ENCODE measurements at places on chromosomes 12 and 14. TPM values are rescaled to one million over a fixed set of nuclear protein-coding genes. Genes with fewer than 3 reads are reported as not detected.

- no peak for DNase-seq
Measured at GRCh38 chr12:106170285-106170684, 31.5 kb upstream of the NUAK1 start.

GRCh38 chr12:96466939-96467751 is 22.2 kb upstream of the CFAP54 start:
- DNase-seq, result no peak

DNA sequence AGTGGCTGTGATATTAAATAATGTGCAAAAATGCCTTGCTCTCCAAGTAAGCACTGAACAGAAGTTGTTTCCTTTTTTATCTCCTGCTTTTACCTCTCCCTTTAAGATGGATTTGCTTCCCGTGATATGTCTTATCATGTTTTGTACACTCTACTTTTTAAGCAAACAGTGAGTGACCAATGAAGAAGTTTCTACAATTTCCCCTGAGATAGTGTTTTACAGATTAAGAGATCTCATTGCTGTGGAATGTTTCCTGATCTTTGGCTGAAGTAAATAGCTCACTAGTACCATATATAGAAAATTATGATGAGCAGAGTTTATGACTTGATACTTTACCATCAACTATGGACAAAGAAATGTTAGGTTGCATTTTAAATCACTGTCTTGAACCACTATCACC is 184.8 kb upstream of the PDE3A start:
- no peak for DNase-seq

DNA sequence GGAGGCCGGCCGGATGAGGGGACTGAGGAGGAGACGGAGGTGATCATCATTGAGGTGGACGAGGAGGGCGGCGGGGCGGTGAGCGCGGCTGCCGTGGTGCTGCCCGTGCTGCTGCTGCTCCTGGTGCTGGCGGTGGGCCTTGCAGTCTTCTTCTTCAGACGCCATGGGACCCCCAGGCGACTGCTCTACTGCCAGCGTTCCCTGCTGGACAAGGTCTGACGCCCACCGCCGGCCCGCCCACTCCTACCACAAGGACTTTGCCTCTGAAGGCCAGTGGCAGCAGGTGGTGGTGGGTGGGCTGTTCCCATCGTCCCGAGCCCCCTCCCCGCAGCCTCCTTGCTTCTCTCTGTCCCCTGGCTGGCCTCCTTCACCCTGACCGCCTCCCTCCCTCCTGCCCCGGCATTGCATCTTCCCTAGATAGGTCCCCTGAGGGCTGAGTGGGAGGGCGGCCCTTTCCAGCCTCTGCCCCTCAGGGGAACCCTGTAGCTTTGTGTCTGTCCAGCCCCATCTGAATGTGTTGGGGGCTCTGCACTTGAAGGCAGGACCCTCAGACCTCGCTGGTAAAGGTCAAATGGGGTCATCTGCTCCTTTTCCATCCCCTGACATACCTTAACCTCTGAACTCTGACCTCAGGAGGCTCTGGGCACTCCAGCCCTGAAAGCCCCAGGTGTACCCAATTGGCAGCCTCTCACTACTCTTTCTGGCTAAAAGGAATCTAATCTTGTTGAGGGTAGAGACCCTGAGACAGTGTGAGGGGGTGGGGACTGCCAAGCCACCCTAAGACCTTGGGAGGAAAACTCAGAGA is 9.6 kb downstream of the MMP14 start:
- no peak for DNase-seq

DNA sequence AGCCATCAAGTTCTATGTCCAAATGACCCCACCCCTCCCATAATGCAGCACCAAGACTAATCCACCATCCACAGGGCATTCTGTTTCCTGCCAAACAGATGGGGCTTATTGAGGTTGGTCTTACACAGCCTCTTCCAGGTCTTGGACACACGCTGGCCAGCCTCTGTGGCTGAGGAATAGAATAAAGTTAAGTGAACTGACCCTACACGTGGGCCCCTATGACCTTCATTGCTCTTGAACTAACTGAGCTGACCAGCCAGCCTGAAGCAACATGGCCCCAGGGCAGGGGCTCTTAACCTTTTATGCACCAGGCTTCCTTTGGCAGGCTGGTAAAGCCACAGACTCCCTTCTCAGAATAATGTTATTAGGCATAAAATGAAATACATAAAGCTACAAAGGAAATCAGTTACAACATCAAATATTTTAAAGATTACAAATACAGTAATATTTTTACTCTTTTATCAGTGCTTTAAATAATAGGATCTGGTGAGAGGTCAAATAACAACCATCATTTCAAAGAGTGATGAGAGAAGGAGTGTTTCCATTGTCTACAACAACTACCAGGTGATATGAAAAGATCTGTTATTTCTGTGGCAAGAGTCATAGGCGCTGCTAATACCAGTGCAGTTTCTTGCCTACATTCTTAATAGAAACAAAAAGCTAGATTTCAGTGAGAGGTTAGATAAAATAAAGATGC is 192.9 kb upstream of the NUDT4 start:
- DNase-seq, result no peak

GRCh38 chr12:107655281-107656065 is 30.1 kb upstream of the PWP1 start:
- DNase-seq, result no peak

- DNase-seq, result peak; percentile 44
Measured at GRCh38 chr14:104105071-104105821, 19.7 kb downstream of the ASPG start.

The PRH2 gene
- not detected for total RNA-seq

- DNase-seq, result no peak
Measured at GRCh38 chr14:66228267-66228970, 257.8 kb upstream of the CCDC196 start.

The SPIC gene
- 1.4 TPM for total RNA-seq

The HOXC5 gene
- not detected for total RNA-seq

DNA sequence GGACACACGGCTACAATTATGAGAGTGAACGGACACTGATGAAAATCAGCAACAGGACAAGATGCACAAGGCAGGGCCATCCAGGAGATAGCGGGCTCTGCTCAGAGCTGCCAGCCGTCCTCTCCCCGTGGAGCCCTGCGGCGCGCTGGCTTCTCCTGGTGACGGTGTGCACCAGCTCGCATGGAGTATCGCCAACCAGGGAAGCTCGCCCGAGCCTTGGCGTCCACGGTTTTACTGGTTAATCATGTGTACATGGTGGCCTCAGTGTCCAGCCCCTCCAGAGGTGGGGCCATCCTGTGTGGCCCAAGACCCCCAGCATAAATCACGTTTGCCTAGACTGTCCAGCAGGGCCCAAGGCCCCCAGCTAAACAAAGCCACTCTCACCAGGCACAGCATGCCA is 31.2 kb upstream of the DYNC1H1 start:
- no peak for DNase-seq

DNA sequence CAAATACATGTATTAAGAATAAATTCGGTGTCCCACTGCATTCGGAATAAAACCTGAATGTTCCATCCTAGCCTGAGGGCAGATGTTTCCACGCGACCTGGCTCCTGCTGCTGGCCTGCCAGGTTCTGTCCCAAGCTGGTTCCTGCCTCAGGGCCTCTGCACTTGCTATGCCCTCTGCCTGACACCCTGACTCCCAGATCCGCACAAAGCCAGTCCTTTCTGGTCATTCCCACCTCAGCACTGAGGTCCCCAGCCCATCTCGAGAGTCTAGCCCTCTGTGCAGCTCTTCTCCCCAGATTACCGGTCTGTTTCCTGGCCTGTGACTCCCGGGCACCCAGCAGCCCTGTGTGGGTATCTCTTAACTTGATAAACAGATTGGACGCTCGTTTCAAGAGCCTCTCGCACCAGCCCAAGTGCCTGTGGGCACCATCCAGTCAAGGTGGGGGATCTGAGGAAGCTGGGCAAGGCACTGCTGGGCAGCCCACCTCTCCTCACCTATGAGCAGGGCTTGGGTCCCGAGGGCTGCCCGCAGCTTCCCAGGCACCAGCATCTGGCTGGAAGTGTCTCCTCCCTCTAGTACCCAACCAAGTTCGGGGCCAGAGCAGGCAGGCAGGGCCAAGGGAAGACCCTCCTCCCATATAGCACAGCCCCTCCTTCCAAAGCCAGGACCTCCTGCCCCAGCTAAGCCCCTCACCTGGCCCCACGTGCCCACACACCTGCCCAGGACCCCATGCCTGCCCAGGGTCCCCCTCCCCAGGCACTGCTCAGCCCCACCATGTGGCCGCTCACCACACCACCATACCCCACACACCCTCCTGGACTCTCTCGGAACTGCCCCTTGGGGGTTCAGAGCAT is 132.2 kb downstream of the NCOR2 start:
- no peak for DNase-seq

GRCh38 chr12:112466011-112466422 is 47.3 kb downstream of the PTPN11 start:
- peak; percentile 67 for DNase-seq

- no peak for DNase-seq
Measured at GRCh38 chr14:36208690-36209278, 32.3 kb upstream of the PTCSC3 start.

The AICDA gene
- total RNA-seq, result not detected

The SOCS2 gene
- total RNA-seq, result 3.1 TPM

DNA sequence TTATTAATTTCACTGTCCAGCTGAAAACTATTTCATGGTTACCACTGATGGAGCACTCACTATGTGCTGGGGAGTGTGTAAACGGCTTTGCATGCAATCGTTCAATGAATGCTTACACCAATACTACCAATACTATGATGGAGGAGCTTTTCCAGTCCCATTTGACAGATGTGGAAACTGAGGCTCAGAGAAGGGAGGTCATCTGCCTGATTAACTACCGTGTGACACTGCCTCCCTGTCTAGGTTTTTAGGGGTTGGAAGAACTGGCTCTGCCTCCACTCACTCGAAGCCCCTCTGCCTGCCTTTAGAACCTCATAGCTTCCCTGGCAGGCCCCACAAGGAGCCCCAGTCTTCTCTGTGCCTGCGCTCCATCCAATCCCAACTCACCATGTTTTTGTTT is 11.9 kb downstream of the MSI1 start:
- DNase-seq, result no peak

The C1S gene
- total RNA-seq, result 1,760 TPM

The MYO1H gene
- total RNA-seq, result not detected

The PDE3A gene
- total RNA-seq, result 0.75 TPM

The PYGL gene
- total RNA-seq, result 99.1 TPM

- peak; percentile 83 for DNase-seq
Measured at GRCh38 chr14:24430143-24430681, 458 bp downstream of the KHNYN start.

- DNase-seq, result no peak
Measured at GRCh38 chr12:49767333-49767732, 26.0 kb downstream of the TMBIM6 start.

GRCh38 chr14:57897144-57897748 is 31.4 kb upstream of the SLC35F4 start:
- no peak for DNase-seq

GRCh38 chr14:95318399-95319311 is 1.1 kb downstream of the CLMN start:
- DNase-seq, result peak; percentile 89

- DNase-seq, result no peak
Measured at GRCh38 chr12:46390881-46391280, 18.3 kb upstream of the SLC38A2 start.

DNA sequence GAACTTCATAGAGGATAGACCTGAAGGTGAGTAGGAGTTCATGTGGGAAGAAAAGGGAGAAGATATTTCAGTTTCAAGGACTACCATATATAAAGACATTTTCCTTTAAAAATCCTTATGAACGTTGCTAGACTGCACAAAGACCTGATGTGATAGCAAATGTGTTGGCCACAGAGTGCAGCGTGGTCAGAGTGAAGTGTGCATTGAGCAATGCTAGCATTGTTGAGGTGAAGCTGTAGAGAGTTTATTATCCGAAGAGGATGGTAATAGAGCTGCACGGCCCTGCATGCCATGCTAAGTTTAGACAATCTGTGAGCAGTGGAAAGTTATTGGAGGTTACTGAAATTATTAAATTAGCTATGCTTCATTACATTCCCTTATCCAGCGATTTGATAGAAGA is 413.0 kb downstream of the CCDC91 start:
- no peak for DNase-seq

The ABHD4 gene
- total RNA-seq, result 20.0 TPM

The SYT1 gene
- total RNA-seq, result 0.91 TPM

GRCh38 chr14:104688505-104689108 is 811 bp upstream of the INF2 start:
- DNase-seq, result peak; percentile 71

DNA sequence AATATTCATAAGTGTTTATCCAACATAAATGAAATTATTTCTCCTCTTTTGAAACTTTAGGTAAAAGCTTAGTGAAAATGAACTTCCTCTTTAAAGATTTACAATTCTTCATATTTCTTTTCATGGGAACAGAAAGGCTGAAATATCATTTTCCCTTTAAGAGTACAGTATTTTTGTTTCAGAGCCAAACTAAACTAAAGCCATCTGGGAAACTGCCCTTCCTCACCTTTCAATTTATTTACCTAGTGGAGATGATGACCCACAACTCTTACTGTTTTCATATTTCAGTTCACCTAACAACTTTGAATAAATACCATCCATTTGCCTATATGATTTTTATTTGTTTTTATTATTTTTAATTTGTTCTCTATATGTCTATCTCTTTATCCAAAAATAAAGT is 105.4 kb downstream of the ALX1 start:
- DNase-seq, result no peak

DNA sequence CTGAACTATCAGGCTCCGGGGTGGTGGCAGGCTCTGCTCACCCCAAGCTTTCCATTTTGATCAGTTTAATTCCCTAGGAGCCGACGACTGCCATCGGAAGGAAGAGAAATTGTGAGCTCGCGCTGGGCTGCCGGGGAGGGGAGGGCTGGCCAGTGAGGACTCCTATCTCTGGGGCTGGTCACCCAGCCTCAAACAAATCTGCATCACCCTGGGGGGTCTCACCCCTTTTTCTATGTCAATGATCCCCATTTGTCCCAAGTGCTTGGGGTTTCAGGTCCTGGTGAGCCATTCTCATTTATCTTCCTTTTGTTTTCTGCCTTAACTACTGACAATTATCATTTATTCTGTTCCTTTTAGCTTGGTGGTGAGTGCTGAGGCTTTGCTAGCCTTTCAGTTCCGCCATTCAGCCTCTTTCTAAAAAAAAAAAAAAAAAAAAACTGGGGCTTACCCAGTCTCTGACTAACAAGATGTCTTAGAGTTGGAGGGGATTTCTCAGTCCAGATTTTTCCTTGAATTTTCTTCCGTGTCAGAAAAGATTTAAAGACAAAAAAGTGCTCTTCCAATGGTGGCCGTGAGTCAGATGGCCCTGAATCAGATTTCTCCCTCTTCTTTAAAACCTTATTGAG is 22.8 kb upstream of the USP44 start:
- no peak for DNase-seq

The ACRBP gene
- total RNA-seq, result 3.2 TPM

GRCh38 chr14:38868399-38869290 is 234.4 kb downstream of the SEC23A start:
- DNase-seq, result no peak

The COX8C gene
- total RNA-seq, result not detected

GRCh38 chr12:68508576-68508975 is 102.1 kb upstream of the RAP1B start:
- no peak for DNase-seq

DNA sequence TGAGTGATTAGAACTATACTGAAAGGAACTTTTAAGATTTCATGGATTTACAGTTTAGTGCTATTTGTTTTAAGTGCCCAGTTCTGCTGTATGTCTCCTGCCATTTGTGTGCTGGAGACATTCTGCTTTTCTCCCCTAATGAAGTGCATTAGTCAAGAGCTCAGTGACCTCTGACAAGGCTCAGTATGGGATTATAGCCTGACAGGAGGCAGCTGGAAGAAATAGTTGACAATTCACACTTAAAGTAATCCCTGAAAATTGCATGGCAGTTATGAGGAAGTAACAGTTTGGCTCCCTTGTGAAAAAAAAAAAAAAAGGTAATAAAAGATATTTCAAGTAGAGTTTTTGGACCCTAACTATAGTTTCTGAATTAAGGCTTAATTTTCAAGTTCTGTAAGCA is 70.3 kb downstream of the ALX1 start:
- DNase-seq, result no peak

GRCh38 chr14:63453443-63453936 is 89.7 kb downstream of the PPP2R5E start:
- DNase-seq, result no peak

Measured in left lobe of liver (tissue), 2 donors.